Stimulated activated CD8-positive, alpha-beta memory T cell treated with anti-CD3 and anti-CD28 coated beads, Interleukin-2, amount 100 ng/mL, for 48 hours (primary cell): ENCODE measurements at places on chromosomes 11 and 22.

- no peak for DNase-seq
These were observed 98.7 kb upstream of the CRYBB3 start for GRCh38 chr22:25100948-25101347.

- DNase-seq: no peak
These were observed 4.0 kb downstream of the ANO3 start for GRCh38 chr11:26335903-26336302.

GRCh38 chr11:17268902-17269301 is 7.6 kb upstream of the NUCB2 start:
- DNase-seq: no peak

DNA sequence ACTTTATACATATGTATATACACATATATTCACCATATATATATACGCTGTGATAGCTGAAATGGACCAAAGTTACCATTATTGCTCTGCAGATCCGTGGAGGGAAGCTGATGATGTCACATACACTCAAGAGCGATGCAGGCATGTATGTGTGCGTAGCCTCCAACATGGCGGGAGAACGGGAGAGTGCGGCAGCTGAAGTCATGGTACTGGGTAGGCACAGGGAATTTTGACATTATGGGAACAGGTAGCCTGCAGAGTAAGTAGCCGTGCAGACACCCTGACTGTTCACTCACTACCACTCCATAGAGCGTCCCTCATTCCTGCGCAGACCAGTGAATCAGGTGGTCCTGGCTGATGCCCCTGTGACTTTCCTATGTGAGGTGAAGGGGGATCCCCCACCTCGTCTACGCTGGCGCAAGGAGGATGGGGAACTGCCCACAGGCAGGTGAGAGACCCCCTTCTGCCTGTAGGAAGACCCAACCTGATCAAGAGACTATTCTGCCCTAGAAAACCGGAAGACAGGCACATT is 4.7 kb downstream of the ROBO3 start:
- DNase-seq: no peak

DNA sequence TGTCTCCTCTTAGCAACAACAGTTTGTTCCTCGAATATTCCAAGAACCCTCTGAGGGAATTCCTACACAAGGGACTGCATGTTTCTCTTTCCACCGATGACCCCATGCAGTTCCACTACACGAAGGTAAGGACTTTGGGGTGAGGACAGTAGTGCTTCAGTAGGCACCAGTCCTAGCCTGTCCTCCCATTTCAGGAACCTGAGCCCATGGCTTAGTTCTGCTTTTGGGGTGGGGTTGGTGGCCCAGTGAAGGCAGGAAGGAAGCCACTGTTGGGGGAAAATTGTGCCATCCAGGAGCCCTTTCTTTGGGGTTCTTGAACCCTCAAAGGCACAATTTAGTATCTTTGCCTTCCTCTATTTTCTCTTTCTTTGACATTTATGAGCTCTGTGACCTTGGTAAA is 38.2 kb downstream of the RNF141 start:
- DNase-seq: no peak

- no peak for DNase-seq
These were observed 163.7 kb downstream of the DSCAML1 start for GRCh38 chr11:117633186-117633754.

DNA sequence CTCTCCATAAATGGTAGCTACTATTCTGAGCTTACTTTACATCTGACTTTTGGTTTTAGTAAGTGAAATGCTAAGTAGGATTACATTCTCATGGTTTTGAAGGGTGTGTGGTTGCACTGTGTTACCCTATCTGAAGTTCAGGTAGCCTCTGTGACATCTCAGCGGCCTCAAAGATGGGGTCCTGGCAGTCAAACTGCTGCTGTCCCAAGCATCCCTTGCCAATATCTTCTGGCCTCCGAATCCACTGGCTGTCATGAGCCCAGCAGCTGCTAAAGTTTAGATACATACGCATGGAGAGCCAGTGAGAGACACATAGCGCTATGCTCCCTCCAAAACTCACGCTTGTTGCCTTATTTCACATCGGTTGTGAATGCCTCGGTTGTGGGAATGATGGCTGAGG is 34.9 kb downstream of the UBASH3B start:
- no peak for DNase-seq

GRCh38 chr22:50548921-50549790 is 3.5 kb downstream of the KLHDC7B start:
- no peak for DNase-seq

DNA sequence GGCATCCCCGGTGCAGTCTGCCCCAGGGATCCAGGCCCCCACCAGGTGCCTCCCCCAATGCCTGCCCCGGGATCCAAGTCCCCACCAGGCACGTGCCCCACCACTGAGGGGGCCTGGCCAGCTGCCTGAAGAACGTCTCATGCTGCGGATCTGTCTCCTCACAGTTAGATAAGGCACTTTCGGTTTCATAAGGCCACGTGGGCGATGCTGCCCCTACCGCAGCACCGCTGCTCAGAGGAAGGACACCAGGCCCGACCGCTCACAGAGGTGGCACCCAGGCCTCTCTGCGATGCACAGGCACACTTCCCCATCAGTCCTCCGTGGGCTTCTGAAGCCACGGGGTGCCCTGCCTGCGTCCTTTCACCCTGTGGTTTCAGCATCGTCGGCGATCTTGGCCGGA is 68.1 kb upstream of the BID start:
- peak; percentile 9 for DNase-seq

DNA sequence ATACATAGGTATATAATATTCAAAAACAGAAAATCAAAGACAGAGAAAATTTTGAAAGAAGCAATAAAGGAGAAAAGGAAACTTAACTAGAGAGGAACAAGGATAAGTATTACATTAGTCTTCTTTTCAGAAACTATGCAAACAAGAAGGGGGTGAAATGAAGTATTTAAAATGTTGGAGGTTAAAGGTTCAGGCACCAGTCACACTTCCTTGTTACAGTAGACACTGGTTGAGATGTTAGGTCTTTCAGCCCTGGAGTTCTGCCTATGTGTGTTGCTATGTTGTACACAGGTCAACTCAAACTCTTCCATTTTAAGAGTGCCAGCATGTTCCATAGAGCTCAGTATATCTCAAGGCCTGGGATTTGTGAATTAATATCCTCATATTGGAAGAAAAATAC is 6.0 kb upstream of the MS4A4A start:
- DNase-seq: no peak

GRCh38 chr22:37407856-37408255 is 19.4 kb downstream of the ELFN2 start:
- DNase-seq: no peak

DNA sequence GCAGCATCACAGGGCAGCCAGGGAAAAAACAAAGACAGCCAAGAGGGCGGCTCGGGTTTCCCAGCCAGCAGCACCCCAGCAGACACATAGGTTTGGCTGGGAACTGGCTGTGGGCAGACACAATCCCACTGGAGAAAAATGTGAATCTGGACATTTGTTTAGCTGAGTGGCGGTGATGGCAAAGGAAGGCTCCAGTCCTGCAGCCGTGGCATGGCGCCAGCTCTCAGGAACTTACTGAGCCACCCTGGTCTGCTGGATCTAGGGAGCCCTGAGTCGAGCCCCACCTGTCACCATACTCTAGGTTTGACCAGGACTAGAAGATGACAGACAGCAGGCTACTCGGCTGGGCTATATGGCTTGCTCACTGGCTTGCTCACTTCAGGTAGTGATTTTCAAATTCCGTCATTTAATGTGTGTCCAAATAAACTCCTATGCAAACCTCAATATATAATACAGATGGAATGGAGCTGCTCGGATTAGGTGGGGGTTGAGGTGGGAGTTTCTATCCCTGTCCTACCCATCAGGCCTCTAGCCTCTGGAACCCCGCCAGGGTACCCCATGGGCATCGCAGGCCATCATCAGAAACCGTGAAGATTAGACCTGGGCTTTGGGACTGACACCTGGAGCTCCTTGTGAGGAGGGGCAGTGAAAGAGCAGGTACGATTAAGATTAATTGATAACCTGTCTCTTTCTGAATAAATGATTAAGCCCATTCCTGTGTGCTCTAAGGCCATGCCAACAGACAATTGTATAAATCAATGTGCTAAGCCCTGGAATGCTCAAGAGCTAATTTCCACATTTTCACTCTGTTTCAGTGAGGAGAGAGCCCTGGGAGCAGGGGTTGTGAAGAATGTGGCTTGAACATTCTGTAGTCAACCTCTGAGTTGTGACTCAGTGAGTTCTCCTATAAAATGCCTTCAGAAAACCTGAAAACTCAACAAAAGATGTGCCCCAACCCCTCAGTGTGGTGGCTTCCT is 42.5 kb downstream of the GALNT18 start:
- no peak for DNase-seq

DNA sequence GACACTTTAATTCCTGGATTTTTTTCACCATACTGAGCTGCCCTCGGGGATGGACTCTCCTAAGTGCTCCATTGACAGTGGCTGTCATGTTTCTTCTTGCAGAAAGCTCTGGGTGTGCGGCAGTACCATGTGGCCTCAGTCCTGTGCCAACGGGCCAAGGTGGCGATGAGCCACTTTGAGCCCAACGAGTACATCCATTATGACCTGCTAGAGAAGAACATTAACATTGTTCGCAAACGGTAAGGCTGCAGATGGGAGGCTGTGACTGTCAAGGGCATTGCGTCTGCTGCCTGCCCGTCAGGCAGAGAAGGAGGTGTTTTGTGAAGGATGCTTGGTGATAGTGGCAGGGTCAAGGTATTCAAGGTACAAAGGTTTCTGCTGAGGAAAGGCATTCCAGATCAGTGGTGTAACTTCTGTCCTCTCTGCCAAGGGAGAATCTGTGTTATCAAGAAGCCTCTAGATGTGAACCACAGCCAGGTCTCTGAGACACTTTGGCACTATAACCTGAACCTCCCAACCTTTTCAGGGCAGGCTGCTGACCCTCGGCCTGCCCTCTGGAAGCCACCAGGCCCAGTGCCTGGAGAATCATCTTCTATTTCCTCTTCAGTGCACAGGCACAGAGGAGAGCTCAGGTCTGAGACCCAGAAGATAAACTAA is 30.8 kb downstream of the ACO2 start:
- no peak for DNase-seq

- no peak for DNase-seq
These were observed 2241.0 kb upstream of the RAG2 start for GRCh38 chr11:38839071-38839470.

- DNase-seq: no peak
These were observed 13.4 kb downstream of the MUC6 start for GRCh38 chr11:1022908-1023810.

GRCh38 chr22:31305194-31305593 is 12.9 kb upstream of the PIK3IP1 start:
- no peak for DNase-seq

- DNase-seq: no peak
These were observed 27.5 kb upstream of the SCARF2 start for GRCh38 chr22:20464912-20465758.

- DNase-seq: no peak
These were observed 59.0 kb upstream of the TBCEL start for GRCh38 chr11:120964857-120965256.

GRCh38 chr11:113345978-113346377 is 31.6 kb downstream of the TTC12 start:
- no peak for DNase-seq

DNA sequence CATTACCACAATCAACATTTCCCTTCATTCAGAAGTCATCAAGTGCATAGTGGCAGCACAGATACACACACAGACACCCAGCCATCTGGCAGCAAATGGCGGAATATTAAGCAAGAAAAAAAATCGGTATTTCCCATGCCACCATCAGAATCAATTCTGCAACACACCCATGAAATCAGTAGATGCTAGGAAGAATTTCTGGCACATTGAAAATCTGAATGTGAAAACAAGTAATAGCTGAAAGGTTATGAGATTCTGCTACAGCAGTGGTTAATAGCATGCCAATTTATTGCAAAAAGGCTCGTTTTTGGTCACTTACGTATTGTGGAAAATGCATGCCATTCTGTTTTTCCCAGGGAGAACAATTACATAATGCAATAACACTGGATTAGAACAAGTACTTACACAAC is 91.1 kb downstream of the PICALM start:
- no peak for DNase-seq

GRCh38 chr11:76736266-76736665 is 46.9 kb upstream of the TSKU start:
- DNase-seq: no peak

GRCh38 chr11:134764367-134764766 is 352.3 kb upstream of the B3GAT1 start:
- no peak for DNase-seq

DNA sequence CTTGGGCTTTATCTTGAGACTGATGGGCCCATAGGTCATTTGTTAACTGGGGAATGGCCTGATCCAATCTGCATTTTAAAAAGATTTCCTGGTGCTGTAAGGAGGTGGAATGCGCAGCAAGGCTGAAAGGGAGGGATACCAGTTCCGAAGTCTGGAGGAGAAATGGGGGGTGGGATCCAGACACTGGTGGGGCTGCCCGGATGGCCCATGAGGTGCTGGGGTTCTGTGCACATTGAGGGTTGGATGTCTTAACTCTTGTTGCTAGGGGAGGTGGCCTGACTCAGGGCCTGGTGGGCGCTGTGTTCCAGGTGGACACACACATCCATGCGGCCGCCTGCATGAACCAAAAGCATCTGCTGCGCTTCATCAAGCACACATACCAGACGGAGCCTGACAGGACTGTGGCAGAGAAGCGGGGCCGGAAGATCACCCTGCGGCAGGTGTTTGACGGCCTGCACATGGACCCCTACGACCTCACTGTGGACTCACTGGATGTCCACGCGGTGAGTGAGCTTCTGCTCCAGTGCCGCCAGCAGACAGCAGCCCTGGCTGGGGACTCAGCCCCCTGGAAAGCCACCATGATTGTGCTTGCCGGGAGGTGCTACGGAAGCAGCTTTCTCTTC is 38.1 kb downstream of the AMPD3 start:
- no peak for DNase-seq

DNA sequence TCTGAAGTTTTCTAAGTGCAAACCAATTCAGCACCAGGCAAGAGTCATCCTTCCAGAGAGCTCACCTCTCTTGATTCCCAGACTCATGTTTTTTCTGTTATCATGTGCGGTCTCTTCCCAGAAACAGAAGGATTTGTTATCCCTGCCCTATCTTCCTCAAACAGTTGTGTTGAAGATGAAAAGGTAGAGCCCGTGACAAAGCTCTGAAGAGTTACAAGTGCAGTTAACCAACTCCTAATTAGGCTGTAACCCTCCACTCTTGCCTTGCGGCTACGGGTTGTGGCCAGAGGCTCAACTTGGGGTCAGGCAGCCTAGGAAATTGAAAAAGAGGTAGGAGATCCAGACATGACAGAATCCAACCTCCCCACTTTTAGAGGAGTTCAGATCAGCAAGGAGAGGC is 76.2 kb upstream of the CADM1 start:
- no peak for DNase-seq

DNA sequence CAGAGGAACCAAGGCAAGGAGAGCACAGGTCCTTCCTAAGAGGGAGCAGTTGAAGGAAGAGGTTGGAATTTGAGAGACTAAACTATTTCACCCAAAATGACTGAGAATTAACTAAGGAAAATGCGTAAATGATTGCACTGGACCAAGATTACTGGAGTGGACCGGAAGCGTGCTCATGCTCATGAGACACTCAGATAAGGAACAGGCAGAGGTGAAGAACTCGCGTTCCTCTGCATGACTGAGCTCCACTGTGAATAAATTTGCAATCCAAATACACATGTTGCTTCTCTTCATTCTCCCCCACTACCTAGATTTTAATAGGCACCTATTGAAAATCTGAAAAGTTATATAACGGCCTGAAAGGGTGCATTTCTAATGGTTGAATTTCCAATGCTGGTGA is 207.0 kb downstream of the KIRREL3 start:
- DNase-seq: no peak
